ENCODE measurements at places on chromosomes 1 and 21. TPM values are rescaled to one million over a fixed set of nuclear protein-coding genes. Genes with fewer than 3 reads are reported as not detected.

Gene ZNF683
- not detected for total RNA-seq

Gene SPATA46
- total RNA-seq = not detected

Gene TTLL7
- total RNA-seq = 8.8 TPM

Gene LRRC39
- total RNA-seq = 1.0 TPM

Gene VAV3
- total RNA-seq = 11.4 TPM

Gene RBP7
- 267 TPM for total RNA-seq

Gene ITGB2
- total RNA-seq = 131 TPM

Gene SLC1A7
- 0.42 TPM for total RNA-seq

Gene CSF1
- 228 TPM for total RNA-seq

Gene EDARADD
- 0.35 TPM for total RNA-seq

GRCh38 chr1:235893840-235894239 is 27.1 kb upstream of the LYST start:
- no peak for DNase-seq

DNA sequence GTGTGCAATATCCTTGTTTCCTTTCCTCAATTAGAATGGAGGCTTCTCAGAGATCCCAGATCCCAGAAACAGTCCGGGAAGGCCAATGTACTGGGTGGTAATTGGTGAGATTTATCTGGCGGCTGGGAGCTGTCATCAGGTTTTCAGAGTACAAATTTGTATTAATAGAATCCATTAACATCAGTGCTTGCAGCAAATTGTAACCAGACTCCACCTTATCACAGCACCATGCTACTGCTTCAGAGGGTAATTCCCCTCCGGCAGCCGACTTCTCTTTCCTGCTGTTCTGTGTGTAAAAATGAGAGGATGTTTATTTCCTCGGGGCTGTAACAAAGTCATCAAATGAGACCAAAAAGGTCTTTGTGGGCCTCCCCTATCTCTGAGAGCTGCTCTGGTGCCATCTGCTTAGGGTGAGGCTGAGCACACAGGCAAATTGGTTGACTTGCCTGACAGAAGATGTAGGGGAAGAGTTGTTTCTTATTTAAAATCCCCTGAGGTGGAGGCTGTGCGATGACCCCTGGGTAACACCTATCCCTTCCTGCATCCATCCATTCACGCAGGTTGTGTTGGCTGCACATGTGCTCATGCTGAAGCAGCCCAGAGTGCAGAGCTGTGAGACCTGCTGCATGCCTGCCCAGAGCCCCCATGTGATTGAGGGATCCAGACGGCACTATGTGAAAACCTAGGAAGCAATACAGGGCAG is 19.2 kb downstream of the NFASC start:
- no peak for DNase-seq

GRCh38 chr1:103942029-103942428 is 192.3 kb downstream of the AMY1C start:
- no peak for DNase-seq

GRCh38 chr1:198241553-198241952 is 84.8 kb downstream of the NEK7 start:
- no peak for DNase-seq

GRCh38 chr1:244347942-244348341 is 103.8 kb downstream of the ADSS2 start:
- DNase-seq = no peak

DNA sequence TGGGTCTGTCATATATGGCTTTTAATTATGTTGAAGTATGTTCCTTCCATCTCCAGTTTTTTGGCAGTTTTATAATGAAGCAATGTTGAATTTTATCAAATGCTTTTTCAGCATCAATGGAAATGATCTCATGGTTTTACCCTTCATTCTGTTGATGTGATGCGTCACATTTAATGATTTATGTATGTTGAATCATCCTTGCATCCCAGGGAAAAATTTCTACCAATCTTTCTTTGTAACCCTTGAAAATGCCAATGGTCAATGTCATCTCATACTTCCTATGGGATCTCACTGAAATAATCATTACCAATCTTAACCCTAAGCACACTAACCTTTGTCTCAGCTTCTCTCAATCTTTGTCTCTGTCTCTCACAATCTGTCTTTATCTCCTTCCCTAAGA is 1004.0 kb downstream of the KCNT2 start:
- no peak for DNase-seq

DNA sequence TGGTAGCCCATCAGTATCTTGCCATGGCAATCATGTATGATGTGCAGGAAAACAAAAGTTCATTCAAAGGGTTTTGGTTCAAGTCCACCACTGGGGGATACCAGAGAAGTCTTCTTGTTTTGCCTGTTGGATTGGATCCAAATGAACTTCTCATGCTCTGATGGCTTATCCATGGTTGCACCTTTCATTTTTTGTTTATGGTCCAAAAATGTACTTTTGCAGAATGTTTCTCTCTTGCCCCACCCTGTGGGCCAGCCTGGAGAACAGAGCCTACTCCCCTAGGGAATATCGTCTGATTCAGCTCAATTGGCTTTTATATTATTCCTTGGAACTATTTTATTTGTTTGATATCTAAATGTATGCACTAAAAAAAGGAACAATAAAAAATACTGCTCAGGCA is 20.1 kb upstream of the CLCA1 start:
- DNase-seq = no peak

DNA sequence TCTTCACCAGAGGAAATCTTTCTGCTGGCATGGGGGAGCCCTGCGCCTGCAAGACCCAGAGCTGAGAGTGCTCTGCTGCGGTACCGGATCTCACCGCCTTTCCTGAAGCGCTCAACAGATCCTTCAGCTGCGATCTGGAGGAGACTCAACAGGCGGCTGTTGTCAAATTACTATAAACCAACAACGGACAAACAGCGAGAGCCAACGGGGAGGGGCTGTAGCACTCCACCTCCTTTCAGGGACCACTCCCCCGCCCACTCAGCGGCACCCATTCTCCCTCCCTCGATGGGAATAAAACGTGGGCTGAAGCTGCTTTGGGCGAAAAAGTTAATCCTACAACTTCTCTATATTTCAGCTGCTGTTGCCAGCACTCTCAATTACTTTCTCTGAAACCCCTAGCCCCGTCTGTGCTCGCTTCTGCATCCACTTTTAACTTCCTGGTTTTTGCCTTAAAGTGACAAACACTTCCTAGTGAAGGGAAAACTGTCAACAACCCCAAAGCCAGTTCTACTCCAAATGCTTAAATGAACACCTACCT is at the start of gene FMO5:
FMO5 (minus strand) TSS at position 147 of the 538 bp plus-strand sequence. CDS start 310 bp downstream, outside the sequence.
- no peak for DNase-seq

GRCh38 chr21:38277501-38278131 is 20.8 kb downstream of the KCNJ15 start:
- no peak for DNase-seq

DNA sequence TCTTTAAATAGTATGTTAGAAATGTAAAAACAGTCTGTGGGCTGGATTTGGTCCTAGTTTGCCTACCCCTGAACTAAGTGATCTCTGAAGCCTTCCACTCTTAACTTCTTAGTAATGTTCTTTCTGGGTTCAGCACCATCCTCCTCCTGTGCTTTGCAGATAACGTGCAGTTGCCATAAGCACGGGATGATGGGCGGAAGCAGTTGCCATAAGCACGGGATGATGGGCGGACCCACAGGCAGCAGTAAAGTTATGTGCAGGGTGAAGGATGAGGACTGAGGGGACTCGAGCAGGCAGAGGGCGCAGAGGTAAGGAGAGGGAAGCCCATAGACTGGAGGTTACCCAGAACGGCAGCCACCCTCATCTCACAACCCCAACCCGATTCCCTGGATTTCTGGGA is 25.6 kb downstream of the GPA33 start:
- DNase-seq = no peak

DNA sequence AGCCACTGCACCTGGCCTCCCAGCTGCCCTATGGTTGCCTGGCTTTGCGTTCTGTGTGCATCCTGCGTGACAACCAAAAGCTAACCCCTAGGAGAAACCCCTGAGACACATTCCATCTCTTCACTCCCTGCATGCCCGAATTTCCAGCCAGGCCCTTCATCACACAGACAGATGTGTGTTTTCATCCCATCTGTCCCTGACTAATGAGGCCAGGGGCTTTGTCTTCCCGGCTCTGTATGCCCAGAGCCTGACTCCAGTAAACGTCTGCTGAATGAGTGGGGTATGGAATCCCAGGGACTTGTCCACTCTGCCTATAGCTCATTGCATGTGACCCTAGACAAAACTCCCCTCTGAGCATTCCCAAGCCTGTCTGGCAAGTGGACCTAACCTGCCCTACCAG is 9.6 kb downstream of the ESPN start:
- DNase-seq = no peak

- no peak for DNase-seq
Measured at GRCh38 chr21:19921211-19921610, 1077.0 kb upstream of the NCAM2 start.

- no peak for DNase-seq
Measured at GRCh38 chr1:2128189-2128901, 66.2 kb downstream of the FAAP20 start.

GRCh38 chr1:23417570-23417969 is 7.0 kb downstream of the TCEA3 start:
- DNase-seq = no peak

DNA sequence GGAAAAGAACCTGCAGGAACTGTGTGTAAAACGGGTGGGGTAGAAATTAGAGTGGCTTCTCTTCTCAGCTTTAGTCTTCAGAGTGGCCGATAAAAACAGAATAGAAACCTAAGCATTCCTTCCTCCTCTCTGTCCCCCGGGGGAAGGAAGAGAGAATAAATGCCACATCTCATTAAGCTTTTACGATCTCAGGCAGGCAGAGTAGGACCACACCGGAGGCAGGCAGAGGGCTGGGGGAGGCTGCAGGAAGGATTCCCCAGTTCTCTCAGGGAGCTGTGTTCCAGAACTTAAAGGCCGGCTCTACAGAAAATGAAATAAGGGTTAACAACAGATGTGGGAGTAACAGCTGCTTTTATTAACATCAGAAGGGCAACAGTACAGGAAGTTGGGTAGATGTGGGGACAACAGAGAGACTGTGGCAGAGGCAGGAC is 24.5 kb upstream of the MEF2D start:
- no peak for DNase-seq

- no peak for DNase-seq
Measured at GRCh38 chr1:26058052-26058595, 9.3 kb downstream of the TRIM63 start.

DNA sequence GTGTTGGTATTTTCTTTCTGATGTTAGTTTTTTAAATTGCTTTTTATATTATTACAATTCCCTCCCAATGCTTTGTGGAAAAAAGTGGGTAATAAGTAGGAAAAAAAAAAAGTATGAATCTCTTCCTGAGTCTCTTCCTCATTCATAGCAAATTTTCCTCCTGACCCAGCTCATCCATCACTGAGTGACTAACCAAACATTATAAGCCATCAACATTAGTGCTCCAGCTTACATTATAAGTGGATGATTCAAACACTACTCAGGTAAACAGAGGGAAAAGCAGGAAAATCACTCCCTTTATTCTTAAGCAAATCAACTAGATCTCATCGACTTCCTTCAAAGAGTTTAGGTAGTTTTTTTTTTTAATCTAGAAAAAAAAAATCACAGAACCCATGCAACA is 15.4 kb upstream of the SAMD13 start:
- no peak for DNase-seq

- DNase-seq = no peak
Measured at GRCh38 chr1:172602706-172603105, 56.2 kb upstream of the FASLG start.

GRCh38 chr1:9529190-9529589 is 10.1 kb upstream of the SLC25A33 start:
- DNase-seq = no peak

GRCh38 chr1:151282883-151283725 is 1.0 kb downstream of the ZNF687 start:
- DNase-seq = no peak

- no peak for DNase-seq
Measured at GRCh38 chr1:157734321-157734720, 33.8 kb upstream of the FCRL3 start.

DNA sequence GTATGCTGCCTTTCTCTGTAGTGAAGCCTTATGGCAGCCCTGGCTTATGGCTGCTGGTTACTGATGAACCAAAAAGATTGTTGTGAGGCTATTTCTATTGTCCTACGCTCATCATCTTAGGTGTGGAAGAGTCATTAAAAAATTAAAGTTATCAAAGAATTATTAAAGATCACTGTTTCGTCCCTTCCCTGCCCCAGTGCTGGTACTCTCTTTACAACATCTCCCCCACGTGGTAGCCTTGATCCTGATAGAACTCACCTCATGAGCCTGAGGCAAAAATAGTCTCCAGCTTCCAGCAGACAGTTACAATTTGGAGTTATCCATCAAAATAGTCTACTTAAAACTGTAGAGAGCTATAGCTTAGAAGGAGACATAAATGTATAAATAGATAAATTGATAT is 201.5 kb downstream of the S1PR1 start:
- no peak for DNase-seq

DNA sequence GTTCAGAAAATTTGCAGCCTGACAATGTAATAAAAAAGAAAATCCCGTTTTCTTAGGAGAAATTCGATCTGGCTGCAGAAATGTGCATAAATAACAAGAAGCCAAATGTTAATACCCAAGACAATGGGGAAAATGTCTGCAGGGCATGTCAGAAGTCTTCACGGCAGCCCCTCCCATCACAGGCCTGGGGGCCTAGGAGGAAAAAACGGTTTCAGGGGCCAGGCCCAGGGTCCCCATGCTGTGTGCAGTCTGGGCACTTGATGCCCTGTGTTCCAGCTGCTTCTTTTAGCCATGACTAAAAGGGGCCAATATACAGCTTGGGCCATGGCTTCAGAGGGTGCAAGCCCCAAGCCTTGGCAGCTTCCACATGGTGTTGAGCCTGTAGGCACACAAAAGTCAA is 6.5 kb upstream of the PRDX6 start:
- DNase-seq = no peak

- no peak for DNase-seq
Measured at GRCh38 chr1:240610636-240611035, 1.3 kb downstream of the GREM2 start.

DNA sequence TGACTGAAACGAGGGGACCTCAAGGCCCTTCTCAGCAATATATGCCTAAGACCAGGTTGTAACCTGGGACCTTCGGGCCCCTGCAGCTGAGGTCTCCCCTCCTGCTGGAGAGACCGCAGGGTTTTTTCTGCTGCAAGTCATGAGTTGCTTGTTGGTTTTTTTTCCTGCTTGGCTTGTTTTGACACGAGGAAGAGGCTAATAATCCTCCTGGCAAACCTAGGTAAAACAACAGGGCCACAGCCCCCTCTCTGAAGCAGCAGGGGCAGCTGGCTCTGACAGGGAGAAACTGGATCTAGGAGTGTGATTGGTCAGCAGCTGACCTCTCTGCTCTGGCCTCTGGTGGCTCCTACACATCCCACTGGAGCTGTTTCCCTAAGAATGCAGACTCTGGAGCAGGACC is 69.0 kb downstream of the CD34 start:
- no peak for DNase-seq
